Common myeloid progenitor, CD34-positive (primary cell): ENCODE measurements at places on chromosomes 6 and 20.
A peak's percentile ranks its signal among the peaks of the same experiment; 100 is the strongest.

DNA sequence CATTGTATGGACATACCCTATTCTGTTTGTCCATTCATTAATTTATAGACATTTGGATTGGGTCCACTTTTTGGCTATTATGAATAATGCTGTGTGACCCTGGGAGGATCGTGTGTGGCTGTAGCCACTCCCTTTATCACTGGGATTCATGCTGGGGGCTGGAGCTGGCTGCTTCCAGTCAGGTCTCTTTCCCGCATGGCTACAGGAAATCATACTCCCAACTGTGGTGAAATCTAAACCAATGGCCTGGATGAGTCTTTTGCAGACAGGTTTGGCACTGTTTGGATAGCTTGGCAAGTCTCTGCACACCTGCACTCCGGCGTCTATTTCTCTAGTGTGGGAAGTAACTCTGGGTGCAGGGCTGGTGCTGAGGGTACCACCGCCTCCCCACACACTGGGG, 80.4 kb downstream of the RIN2 start:
- no peak overlapping the region for H3K27ac ChIP-seq
- H3K4me1 ChIP-seq, result peaks cover 4% of the 10 kb centered on the region
- no peak overlapping the region for H3K4me3 ChIP-seq
- no peak for DNase-seq

DNA sequence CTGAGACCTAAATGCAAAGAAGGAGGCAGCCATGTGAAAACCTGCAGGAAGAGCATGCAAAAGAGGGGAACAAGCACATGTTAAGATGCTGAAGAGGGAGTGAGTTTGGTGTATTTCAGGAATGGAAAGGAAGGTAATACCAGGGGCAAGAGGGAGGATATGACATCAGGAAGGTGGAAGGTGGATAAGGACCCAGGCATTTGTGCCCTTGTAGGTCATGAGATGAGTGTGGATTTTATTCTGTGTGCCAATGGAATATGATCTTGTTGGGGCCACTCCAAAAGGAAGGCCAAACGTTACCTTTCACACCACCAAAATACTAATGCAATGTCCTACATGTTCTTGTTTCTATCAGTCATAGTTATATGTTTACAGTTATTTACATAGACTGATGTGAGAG, 17.2 kb upstream of the DOK5 start:
- no peaks in the 10 kb centered on the region for H3K4me1 ChIP-seq
- H3K27ac ChIP-seq, result no peak overlapping the region
- no peak overlapping the region for H3K4me3 ChIP-seq
- no peaks in the 10 kb centered on the region for H3K36me3 ChIP-seq
- no peaks in the 10 kb centered on the region for H3K27me3 ChIP-seq
- no peak for DNase-seq

DNA sequence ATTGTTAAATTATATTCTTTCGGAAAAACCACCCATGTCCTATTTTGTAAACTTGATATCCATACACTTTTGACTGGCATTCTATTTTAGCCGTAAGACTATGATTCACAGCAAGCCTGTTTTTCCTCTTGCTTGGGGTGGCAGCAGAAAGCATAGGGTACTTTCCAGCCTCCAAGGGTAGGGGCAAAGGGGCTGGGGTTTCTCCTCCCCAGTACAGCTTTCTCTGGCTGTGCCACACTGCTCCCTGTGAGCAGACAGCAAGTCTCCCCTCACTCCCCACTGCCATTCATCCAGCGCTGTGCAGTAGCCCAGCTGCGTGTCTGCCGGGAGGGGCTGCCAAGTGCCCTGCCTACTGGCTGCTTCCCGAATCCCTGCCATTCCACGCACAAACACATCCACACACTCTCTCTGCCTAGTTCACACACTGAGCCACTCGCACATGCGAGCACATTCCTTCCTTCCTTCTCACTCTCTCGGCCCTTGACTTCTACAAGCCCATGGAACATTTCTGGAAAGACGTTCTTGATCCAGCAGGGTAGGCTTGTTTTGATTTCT, 2.1 kb upstream of the ESR1 start:
- H3K4me1 ChIP-seq, result peaks cover 16% of the 10 kb centered on the region
- no peak for DNase-seq
- no peaks in the 10 kb centered on the region for H3K36me3 ChIP-seq
- H3K27me3 ChIP-seq, result peaks cover 2% of the 10 kb centered on the region
- no peak overlapping the region for H3K27ac ChIP-seq

- no peak overlapping the region for H3K27ac ChIP-seq
- H3K4me1 ChIP-seq, result peaks cover 12% of the 10 kb centered on the region
- H3K4me3 ChIP-seq, result no peak overlapping the region
These were observed 21.6 kb downstream of the LY86 start for GRCh38 chr6:6610031-6610591.

- H3K27me3 ChIP-seq, result peaks cover 1% of the 10 kb centered on the region
- no peak for DNase-seq
- H3K4me3 ChIP-seq, result no peak overlapping the region
- H3K36me3 ChIP-seq, result no peaks in the 10 kb centered on the region
- no peaks in the 10 kb centered on the region for H3K4me1 ChIP-seq
These were observed 32.6 kb downstream of the MOCS1 start for GRCh38 chr6:39901670-39902069.

DNA sequence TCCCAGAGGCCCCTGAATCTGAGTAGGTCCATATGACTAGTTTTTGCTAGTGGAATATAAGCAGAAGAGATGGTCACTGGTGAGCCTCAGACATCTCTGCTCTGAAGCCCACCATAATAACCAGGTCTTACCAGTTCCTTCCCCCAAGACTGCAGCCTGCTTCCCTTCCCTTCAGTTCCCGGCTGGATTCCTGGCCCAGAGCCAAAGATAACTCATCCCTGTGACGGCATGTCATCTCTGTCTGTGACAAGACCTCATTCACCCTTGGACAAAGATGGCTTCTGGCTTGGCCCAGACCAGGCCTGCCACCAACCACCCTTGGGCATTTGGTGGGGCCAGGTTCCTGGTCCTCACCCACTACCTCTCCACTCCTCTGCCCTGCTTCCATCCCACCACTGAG, 145.5 kb upstream of the TOP1 start:
- no peaks in the 10 kb centered on the region for H3K27me3 ChIP-seq
- no peaks in the 10 kb centered on the region for H3K36me3 ChIP-seq
- H3K4me1 ChIP-seq, result peaks cover 2% of the 10 kb centered on the region
- no peak overlapping the region for H3K27ac ChIP-seq
- no peak for DNase-seq
- H3K4me3 ChIP-seq, result no peak overlapping the region

GRCh38 chr6:75855052-75855451, 106.0 kb downstream of the MYO6 start:
- H3K27me3 ChIP-seq, result peaks cover 2% of the 10 kb centered on the region
- H3K36me3 ChIP-seq, result no peaks in the 10 kb centered on the region
- peak; percentile 73 for DNase-seq
- H3K4me1 ChIP-seq, result no peaks in the 10 kb centered on the region
- H3K4me3 ChIP-seq, result no peak overlapping the region
- H3K27ac ChIP-seq, result no peak overlapping the region

DNA sequence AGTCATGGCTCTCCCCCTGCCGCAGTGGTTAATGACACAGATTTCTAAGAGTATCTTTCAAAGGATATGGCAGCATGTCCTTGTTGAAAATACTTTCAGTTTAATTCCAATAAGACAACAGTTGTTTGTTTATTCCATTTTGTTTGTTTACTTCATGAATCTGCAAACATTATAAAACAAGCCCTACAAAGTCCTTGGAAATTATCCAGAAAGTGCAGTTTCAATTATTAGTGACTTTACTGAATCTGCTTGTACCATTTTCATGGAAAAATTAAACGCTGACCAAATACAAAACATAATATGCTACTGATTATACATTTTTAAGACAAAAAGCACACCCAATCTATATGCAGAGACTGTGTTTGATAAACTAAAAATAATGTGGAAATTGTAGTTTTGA, 3.3 kb downstream of the HEY2 start:
- no peaks in the 10 kb centered on the region for H3K36me3 ChIP-seq
- no peak overlapping the region for H3K27ac ChIP-seq
- DNase-seq, result no peak
- H3K27me3 ChIP-seq, result peaks cover 22% of the 10 kb centered on the region

GRCh38 chr20:17646961-17647301, 35.1 kb downstream of the RRBP1 start:
- H3K4me1 ChIP-seq, result peaks cover 39% of the 10 kb centered on the region
- no peaks in the 10 kb centered on the region for H3K27me3 ChIP-seq
- no peak for DNase-seq
- no peak overlapping the region for H3K27ac ChIP-seq

- H3K4me1 ChIP-seq, result no peaks in the 10 kb centered on the region
- H3K4me3 ChIP-seq, result no peak overlapping the region
- DNase-seq, result no peak
- no peaks in the 10 kb centered on the region for H3K27me3 ChIP-seq
- H3K27ac ChIP-seq, result no peak overlapping the region
These were observed 79.4 kb downstream of the IYD start for GRCh38 chr6:150448221-150448620.

GRCh38 chr20:53657732-53658131, 64.1 kb upstream of the ZNF217 start:
- no peak overlapping the region for H3K4me3 ChIP-seq
- H3K27ac ChIP-seq, result no peak overlapping the region
- no peak for DNase-seq
- no peaks in the 10 kb centered on the region for H3K27me3 ChIP-seq
- peaks cover 43% of the 10 kb centered on the region for H3K4me1 ChIP-seq
